ENCODE measurements at places on chromosomes 1 and 21. TPM values are rescaled to one million over a fixed set of nuclear protein-coding genes. Genes with fewer than 3 reads are reported as not detected.

Gene FBXO2
- total RNA-seq: 1.8 TPM

DNA sequence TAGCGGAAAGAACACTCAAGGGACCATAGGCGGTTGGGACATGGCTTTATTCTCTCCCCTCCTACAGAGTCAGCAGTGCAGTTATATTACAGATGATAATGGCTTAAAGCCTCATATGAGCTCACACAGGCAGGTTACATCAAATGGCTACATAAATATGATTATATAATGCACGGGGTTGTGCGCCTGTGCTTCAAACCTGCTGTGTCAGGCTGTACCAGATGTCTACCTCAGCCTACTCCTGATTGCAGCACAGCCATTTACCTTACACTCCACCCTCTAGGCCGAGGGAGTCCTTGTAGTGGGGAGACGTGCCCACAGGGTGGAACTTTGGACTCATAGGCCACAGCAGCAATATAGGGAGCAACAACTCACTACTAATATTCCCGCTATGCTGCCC, 16.4 kb upstream of the TBX19 start:
- DNase-seq: no peak
- peaks cover 8% of the 10 kb centered on the region for H3K4me1 ChIP-seq
- no peak overlapping the region for H3K27ac ChIP-seq
- H3K27me3 ChIP-seq: no peaks in the 10 kb centered on the region
- no peak overlapping the region for H3K4me3 ChIP-seq

DNA sequence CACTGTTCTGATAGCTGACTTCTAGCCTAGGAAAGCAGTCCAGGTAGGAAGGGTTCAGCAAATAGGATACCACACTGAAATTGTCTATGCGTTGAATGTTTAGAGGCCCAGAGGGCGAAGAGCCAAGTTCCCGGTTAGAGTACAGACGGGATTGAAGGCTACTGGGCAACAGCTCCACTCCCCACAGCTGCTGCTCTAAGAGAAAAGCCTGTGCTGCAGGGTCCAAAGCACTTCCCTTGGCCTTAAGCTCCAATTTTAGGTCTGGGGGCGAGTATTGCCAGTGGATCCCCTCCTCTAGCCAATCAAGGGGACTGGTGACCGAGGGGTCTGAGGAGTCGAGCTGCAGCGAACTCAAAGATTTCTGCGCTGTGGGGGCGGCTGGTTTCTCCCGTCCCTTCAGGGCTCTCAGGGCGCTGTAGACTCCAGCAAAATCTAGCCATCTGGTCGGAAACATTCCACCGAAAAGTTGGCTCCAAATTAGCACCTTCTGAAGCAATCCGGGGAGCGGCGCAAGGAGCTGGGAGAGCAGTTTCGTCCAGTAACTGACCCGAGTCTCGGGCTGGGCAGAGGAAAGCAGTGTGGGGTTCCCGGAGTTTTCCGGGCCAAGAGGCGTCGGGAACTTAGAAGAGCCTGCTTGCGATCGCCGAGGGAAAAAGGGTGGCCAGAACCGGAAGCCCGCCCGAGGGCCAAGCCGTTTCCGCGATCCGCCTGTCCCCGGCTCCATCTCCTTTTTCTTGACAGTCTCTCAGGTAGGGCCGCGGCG, 748 bp downstream of the PPP1R15B start:
- DNase-seq: peak; percentile 63
- no peaks in the 10 kb centered on the region for H3K27me3 ChIP-seq
- H3K4me1 ChIP-seq: peaks cover 23% of the 10 kb centered on the region
- peaks cover 56% of the 10 kb centered on the region for H3K36me3 ChIP-seq
- H3K27ac ChIP-seq: peak overlapping the region; percentile 98
- H3K4me3 ChIP-seq: peak overlapping the region; percentile 98

DNA sequence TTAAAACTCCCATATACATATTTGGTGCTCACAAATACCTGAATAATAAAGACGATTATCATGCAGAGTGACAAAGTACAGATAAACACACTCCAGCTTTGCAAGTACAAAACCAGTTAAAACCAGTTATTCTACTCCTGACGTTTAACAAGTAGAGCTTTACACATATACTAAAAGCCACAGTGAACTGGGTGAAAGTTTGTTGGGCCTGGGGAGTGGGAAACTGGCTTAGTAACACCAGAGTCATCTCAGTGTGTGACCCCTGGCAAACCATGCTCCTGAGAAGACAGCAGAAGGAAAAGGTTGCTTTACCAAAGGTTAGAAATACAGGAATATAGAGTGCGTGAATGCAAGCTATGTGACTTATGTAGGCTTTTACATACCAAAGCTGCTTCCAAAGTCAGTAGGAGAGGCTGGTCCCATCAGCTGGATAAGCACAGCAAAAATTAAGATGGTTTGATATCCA, 148.1 kb downstream of the NRIP1 start:
- H3K27me3 ChIP-seq: no peaks in the 10 kb centered on the region
- no peak overlapping the region for H3K4me3 ChIP-seq
- no peaks in the 10 kb centered on the region for H3K4me1 ChIP-seq
- H3K27ac ChIP-seq: no peak overlapping the region
- DNase-seq: no peak

DNA sequence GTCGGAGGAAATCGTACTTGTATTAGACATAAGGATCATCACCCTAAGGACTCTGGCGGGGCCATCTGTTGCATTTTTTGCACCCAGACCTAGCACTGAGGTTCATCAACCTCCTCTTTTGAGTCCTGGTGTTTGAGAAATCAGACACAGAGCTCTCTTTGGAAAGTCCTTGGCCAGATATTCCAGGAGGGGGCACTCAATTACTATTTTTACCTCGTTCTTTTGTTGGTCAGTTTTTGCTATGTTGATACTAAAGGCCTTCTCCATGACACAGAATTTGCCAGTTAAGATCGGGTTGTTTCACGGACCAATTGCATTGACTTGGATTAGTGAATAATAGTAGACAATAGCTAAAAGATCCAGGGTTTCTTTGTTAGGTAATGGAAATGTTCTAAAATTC, 711.2 kb downstream of the KCNT2 start:
- no peaks in the 10 kb centered on the region for H3K36me3 ChIP-seq
- no peak overlapping the region for H3K4me3 ChIP-seq
- no peaks in the 10 kb centered on the region for H3K4me1 ChIP-seq
- no peak overlapping the region for H3K27ac ChIP-seq
- H3K27me3 ChIP-seq: no peaks in the 10 kb centered on the region
- DNase-seq: no peak

Gene LHX8
- not detected for total RNA-seq

DNA sequence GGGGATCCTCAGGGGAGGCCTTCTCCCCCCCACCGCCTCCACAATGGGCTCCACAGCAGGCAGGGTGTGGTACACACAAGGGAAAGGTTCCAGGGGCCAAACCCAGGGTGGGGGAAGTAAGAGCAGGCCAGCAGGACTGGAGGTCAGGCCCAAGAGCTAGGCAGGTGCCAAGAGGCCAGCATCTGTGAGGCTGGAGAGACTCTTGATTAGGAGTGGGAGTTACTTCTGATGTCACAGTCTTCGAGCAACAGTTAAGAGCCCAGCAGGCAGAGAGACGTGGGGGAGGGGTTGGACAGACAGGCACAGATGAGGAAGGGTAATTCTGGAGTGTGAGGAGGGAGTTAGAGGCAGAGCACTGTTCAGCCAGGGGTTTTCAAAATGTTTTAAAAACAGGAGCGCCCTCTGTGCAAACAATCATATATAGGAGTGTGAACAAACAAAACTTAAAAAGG, 55.8 kb downstream of the SLC9A1 start:
- DNase-seq: no peak
- H3K4me3 ChIP-seq: no peak overlapping the region
- H3K36me3 ChIP-seq: peaks cover 13% of the 10 kb centered on the region
- H3K27ac ChIP-seq: no peak overlapping the region
- peaks cover 12% of the 10 kb centered on the region for H3K4me1 ChIP-seq

- no peaks in the 10 kb centered on the region for H3K27me3 ChIP-seq
- peaks cover 15% of the 10 kb centered on the region for H3K4me1 ChIP-seq
- no peak overlapping the region for H3K27ac ChIP-seq
- H3K4me3 ChIP-seq: no peak overlapping the region
Observed at GRCh38 chr1:204435381-204435831, 23.8 kb upstream of the PPP1R15B start.
